Temporal lobe (tissue), 4 donors: ENCODE measurements at places on chromosomes 4 and X. TPM values are rescaled to one million over a fixed set of nuclear protein-coding genes. Genes with fewer than 3 reads are reported as not detected.

Gene ABLIM2
- total RNA-seq, result 11.6 TPM

Gene POF1B
- total RNA-seq, result under 0.01 TPM

Gene BCORL1
- total RNA-seq, result 6.4 TPM

Gene SOWAHD
- 0.25 TPM for total RNA-seq

Gene TMEM150C
- 66.9 TPM for total RNA-seq

Gene ARHGAP24
- total RNA-seq, result 1.5 TPM

Gene PNMA6A
- 13.5 TPM for total RNA-seq

Gene CDS1
- total RNA-seq, result 6.6 TPM

Gene AFF2
- total RNA-seq, result 144 TPM

Gene FOXR2
- total RNA-seq, result not detected
